ENCODE measurements at places on chromosomes 7 and 10.

GRCh38 chr10:17006631-17007417 is 122.8 kb downstream of the CUBN start:
- DNase-seq = no peak

- no peak for DNase-seq
Measured at GRCh38 chr7:132876576-132876975, 205.3 kb downstream of the CHCHD3 start.

DNA sequence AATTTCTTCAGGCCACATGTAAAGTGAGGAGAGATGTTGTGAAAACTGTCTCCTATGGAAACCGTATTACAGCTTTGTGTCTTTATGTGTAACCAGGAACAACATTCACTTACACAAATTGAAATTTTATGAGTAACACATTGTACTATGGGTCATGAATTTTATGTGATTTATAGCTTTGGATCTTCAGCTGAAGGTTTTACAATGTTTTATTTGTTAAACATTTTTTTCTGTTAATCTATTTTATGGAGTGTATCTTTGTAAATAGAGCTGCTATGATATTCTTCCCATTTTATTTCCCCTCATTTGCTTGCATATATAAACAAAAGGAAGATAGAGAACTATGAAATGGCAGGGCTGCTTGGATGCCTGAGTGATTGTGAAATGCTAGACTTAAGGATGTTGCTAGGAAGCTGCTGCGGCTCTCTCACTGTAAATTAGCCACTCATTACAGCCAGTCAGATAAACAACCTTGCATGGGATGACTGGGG is 104.5 kb upstream of the PCLO start:
- no peak for DNase-seq

DNA sequence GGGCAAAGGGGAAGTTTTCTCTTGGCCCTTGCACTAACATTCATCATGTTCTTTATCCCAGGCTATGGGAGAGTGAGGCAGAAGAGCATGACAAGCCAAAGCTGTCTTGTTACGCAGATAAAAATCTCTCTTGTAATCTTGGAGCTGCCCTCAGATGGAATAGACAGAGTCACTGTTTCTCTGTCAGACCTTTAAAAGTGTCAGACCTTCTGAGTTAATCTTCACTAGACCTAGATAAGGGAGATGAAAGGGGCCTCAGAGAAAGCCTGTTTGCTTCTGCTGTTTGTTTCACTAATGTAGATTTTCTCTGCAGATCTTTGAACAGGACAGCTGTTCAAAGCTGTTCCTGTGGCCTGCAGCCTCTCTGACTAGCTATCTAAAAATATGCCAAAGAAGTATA is 112.9 kb downstream of the KIF20B start:
- no peak for DNase-seq

DNA sequence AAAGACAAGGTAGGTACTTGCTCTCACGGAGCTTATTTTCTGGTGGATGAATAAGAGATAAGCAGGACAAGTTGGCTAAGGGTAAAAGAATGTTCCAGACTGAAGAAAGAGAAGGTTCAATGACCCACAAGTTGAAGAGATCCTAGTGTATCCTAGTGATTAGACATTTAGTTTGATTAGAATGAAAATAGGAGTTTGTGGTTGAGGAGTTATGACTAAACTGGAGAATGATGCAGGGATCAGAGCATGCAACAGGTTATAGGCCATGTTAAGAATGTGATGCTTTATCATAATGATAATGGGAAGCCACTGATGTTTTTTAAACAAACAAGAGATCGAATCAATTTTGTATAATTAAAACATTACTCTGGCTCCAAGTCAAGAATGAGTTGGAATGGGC is 357.2 kb downstream of the HPSE2 start:
- no peak for DNase-seq

GRCh38 chr10:97828721-97829120 is 20.9 kb upstream of the GOLGA7B start:
- DNase-seq = no peak

GRCh38 chr7:131098527-131098926 is 229.1 kb upstream of the MKLN1 start:
- no peak for DNase-seq

DNA sequence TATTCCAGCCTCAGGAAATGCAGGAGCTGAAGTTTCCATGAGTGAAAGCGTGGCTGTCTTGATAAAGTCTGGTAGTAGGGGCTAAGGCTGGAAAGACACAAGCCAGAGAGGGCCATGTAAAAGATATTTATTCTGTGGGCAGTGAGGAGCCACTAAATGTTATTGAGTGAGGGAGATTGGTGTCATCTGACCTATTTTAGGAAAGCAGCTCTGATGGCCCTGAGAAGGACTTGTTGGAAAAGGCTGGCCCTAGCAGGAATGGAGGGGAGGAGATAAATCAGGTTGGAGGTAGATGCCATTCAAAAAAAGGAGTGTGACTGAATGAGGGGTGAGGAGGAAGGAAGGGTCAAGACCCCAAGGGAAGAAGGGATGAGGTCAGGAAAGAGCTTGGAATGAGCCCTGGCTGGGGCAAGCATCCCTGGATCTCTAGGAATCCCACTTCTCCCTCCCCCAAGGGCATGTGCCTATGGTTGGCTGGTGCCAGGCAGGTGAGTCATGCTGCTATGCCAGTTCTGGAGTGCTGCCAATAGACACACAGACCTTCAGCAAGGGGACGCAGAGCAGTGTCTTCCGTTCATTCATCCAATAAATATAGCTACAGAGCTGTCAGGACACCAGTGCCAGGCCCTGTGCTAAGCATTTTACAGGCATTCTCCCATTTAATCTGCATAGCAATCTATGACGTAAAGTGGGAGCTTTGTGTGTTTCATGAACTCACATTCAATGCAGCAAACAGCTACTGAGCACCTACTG is 2.0 kb downstream of the ANKRD2 start:
- DNase-seq = no peak

DNA sequence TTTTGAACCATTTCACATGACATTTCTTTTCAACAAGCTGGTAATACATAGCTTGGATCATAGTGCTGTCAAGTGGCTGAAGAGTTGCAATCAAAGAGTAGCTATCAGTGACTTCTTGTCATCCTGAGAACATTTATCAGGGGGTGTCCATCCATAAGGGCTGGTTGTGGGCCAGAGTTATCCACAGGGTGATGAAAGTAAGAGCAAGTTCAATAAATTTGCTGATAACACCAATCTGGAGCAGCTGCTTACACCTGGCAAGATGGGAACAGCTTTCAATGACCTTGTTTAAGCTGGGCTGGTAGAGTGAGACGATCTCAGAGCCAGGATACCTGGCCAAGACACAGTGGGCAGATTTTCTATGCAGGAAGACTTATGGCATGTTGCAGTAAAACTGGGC is 96.3 kb upstream of the IMMP2L start:
- DNase-seq = no peak

DNA sequence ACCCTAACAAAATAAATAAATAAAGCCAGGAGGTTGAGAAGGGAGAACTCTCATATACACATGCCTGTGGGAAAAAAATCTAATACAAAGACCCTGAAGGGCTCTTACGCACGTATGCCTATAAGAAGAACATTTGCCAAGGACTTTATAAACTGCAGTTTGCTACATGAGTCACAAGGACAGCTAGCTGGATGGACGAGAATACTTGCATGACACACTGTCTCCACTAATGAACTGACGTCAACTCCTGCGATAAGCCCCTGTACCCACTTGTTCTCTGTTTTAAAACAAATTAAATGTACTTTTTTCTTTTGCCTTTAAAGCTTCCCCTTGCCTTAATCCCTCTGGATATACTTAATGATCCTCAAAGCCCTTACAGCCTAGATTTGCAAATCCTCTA is 374.6 kb upstream of the GHITM start:
- DNase-seq = no peak

- no peak for DNase-seq
Measured at GRCh38 chr10:13834581-13835286, 248.0 kb downstream of the PRPF18 start.

- DNase-seq = no peak
Measured at GRCh38 chr7:106806556-106806955, 58.5 kb upstream of the PIK3CG start.

- no peak for DNase-seq
Measured at GRCh38 chr7:11969643-11970042, 137.6 kb upstream of the THSD7A start.

GRCh38 chr10:50576245-50576815 is 47.4 kb downstream of the SGMS1 start:
- DNase-seq = no peak

- no peak for DNase-seq
Measured at GRCh38 chr10:93261089-93261488, 187.4 kb downstream of the CYP26A1 start.

DNA sequence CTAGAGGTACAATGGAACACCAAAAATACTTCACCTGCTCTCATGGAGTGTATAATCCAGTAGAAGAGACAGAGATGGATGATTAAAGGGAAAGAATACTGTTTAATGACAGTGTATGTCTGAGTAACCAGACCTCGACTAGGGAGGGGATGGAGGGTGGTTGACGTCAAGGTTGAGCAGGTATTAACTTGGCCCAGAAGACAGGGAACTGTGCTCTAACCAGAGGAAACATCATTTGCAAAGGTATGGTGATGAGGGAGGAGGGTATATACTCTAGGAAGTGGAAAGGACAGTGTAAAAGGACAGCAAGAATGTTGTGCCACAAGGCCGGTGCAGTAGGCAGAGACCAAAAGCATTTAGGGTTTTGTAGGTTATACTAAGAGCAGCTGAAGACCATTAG is 2.9 kb downstream of the MIOS start:
- no peak for DNase-seq

DNA sequence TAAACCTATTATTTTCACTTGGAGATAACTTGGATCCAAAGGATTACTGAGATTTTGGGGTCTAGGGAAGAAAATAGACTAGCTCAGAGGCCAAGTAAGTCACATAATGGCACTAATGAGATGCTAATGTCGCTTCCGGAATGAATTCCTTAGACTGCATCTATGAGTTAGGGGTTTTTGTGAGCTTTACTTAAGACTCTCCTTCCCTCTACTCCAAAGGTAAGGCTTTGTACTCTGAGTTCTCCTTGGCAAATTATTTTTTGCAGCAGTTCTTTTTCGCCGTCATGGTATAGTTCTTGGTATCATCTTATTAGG is 143.9 kb upstream of the KLF14 start:
- no peak for DNase-seq

- no peak for DNase-seq
Measured at GRCh38 chr10:5659702-5660528, 6.5 kb downstream of the ASB13 start.

DNA sequence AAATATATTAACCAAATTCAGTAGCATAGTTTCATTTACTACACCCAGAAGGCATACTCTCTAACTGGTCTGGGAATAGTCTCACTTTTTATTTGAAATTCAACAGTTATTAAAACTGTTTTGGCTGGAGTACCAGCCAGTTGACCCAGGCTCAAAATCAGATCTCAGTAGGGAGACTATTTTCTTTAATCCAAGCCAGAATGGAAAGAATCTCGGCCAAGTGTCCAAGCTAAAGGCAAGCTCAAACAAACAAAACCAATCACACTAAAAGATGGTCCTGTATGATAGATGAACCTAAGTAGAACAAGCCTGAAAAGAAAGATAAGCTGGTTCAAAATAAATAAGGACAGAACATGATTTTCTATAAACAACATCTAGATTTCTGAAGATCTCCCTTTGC is 259.6 kb upstream of the POM121L12 start:
- no peak for DNase-seq

DNA sequence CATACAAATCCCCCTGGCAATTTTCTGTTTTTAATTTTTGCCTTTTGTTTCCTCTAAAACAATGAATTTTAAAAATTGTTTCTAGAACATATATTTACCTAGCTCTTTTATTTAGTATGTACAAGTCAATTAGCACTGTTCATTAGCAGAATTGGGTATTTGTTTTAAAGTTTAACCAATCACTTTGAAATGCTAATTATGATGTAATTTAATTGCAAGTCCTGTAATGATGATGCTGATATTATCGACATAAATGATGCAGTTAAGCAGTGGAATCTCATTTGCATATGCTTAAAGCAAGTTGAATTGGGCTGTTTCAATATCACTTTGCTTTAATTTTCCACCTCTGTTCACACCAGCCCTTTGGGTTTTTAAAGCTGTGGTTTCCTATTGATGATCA is 2.7 kb downstream of the FOXP2 start:
- no peak for DNase-seq

DNA sequence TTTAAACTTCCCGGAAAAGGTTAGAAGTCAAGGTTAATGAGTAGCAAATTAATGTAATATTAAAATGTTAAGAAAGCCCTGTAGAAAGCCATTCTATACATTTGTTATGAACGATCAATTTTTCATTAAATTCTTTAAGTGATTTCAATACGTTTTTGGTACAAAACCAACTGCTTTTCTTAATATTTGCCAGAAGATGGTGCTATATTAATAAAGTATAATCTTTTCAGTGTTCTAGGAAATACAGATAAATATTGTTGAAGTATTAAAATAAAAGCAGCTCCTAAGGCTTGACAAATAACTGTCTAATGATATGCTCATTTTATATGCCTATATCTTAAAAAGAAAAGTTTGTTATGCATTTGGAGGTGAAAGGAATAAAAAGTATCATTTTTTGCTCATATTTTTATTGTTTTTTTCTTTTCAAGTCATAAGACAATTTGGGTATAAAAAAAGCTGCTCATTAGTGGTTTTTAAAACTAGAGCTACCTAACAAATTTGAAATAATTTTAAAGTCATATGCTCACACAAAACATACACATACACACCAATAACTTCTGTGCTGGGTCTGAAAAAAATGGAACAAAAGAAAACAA is 130.3 kb upstream of the POT1 start:
- no peak for DNase-seq

- DNase-seq = no peak
Measured at GRCh38 chr7:137696376-137696775, 150.4 kb downstream of the DGKI start.
